ENCODE measurements at places on chromosomes 2 and 18.

DNA sequence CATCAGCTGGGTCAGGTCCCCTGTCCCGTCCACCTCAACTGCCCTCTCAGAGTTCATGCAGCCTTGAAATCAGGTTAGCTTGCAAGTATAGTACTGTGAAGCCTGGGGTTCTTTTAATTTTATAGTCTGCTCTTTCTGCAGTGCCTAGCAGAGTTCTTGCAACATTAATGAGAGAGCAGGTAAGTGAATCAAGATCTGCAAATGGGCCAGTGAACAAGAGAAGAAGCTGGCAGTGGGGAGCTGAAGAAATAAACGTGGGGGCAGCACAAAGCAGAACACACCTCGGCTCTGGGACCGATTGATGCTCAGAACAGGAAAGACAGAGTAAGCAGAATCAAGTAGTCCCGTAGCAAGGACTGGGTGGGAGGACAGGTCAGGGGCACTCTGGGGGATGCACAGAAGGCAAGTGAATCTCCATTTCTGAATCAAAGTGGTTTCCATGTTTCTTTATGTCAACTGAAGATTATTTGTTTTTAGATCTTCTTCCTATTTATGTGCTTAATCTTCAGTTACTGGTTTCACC lies 675.5 kb downstream of the RNF144A start:
- DNase-seq, result no peak

GRCh38 chr18:67608615-67609273 lies 92.2 kb upstream of the DSEL start:
- DNase-seq, result no peak

DNA sequence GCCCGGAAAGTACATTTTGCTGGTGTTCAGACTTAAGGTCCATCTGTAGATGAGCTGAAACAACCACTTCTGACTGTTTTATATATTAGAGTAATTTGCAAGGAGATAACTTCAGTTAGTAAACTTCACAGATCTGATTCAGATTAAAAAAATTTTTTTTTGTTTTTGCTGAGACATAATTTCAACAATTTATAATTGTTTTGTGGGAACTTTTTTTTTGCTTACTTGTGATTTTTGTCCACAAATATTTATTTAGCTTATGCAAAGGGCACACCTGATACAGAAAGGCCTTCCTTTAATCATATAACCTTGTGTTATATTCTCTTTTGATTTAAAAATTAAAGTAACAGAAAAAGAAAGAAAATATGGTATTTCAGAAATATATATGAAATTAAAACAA lies 9.6 kb upstream of the SCN9A start:
- no peak for DNase-seq

DNA sequence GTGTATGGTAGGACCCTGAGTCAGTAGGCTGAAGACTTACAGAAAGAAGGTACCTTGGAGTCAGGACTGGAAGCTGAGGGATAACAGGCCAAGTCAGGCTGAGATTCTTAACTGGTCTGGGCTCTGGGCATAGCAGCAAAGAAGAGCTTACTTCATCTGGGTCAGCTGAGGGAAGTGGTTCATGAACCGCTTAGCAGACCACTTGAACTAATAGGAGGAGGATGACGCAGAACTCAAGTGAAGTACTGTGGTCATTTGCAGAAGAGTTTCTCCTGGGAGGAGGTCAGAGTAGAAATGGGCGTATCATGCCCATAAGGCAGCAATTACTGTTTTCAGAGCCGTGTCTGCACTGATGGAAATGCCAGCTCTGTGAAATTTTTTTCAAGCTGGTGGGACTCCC lies 164.5 kb downstream of the LCLAT1 start:
- DNase-seq, result no peak

DNA sequence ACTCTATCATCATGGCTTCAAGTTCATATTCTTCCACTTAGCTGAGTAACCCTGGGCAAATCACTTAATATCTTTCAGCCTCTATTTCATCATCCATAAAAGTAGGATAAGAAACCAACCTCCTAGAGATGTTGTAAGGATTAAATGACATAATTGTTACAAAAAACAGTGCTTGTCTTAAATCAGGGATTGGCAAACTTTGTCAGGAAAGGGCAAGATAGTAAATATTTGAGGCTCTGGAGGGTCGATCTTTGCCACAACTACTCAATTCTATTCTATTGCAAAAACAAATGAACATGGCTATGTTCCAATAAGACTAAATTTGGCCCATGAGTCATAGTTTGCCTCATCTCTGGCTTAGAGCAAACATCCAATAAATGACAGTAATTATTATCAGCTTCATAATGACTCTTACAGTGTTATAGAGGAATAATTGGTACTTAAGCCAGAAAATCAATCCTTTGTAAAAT lies 184.7 kb downstream of the SATB2 start:
- DNase-seq, result no peak

DNA sequence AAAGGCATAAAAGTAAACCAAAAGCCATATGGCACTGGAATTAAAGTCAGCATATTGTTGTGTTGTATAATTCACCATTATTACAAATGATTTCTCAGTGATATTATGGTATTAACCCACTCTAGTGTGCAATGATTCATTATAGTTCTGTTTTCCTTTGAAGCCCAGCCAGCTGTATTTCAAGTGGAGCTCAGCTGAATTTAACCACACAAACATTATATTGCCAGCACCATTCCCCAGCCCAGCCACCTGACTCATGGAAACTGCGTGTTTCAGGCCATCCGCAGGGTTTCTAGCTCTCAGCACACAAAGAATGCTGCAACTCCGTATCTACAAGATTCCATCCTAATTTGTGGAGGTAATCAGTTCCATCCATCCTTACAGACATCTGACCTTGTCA lies 166.8 kb upstream of the CHAC2 start:
- no peak for DNase-seq

GRCh38 chr2:232611559-232612218 lies 21.7 kb upstream of the EFHD1 start:
- DNase-seq, result peak; percentile 72

GRCh38 chr2:1837458-1837857 lies 93.1 kb upstream of the PXDN start:
- DNase-seq, result no peak

DNA sequence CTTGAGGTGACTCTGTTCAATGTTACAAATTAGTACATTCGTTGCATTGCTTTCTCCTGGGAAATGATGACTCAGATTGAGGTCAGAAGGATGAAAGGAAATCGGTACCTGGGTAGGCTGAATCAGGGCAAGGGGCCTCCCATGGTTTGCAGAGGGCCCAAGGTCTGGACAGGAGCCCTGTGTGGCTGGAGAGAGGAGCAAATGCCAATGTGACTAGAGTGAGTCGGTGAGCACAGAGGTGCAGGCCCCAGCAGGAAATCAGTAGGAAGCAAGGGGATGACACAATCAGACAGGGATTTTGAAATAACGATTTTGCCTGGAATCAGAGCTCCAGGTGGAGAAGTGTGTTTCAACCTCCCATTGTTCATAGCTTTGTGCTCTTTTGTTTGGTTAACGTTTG lies 118.9 kb downstream of the CCDC102B start:
- no peak for DNase-seq

DNA sequence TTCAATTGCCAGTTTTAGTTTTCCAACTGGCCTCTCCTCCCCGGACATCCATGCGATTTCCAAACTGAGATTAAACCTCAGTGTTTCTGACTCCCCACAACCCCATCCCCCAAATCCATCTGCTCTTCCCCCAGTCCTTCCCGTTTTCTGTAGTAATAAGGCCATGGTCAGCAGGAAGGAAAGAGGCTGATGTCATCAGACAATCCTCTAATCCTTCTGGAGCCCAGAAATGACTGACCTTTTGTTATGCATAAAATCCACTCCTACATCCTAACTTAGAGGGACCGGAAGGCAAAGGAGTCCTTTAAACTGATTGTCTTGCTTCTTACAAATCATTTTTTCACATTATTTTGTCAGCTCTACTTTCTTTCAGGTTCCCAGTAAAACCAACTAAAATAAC lies 155.8 kb downstream of the INO80D start:
- no peak for DNase-seq

DNA sequence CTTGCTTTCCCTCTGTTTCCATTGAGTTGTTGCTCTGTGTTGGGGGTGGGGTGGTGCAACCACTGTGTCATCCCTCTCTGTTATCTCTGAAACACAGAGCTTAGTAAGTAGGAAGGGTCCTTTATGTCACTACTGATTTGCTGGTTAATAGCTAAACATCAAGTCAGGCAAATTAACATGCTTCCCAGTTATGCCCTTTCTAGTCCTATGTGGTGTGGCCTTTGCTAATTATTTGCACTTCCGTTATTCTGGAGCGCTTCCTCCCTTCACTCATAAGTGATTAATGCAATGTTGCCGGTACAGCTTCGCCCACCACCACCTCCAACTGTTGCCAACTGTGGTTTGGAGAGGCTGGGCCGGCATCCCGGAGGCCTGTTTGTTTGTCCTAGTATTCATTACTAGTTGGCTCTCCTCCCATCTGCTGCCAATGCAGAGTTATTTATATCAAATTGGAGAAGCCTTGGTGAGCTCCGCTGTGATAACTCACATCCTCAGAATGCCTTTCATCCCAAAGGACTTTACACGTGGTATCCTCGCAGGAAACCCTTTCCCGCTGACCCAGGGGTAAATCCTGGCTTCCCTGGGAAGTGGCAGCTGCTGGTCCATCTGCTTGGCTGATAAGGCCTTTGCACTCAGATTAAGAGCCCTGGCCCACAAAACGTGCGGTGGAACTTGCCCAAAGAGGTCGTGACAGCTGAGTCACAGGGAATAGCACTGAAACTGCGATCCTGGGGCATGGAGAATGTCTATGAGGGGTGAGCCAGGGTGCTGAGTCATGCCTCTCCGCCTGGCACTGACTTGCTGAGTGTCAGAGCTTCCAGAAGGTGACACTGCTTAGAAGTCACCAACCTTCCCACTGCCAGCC lies 72.0 kb upstream of the ZCCHC2 start:
- DNase-seq, result no peak

- no peak for DNase-seq
These were observed 22.0 kb downstream of the TNFRSF11A start for GRCh38 chr18:62347089-62347506.

DNA sequence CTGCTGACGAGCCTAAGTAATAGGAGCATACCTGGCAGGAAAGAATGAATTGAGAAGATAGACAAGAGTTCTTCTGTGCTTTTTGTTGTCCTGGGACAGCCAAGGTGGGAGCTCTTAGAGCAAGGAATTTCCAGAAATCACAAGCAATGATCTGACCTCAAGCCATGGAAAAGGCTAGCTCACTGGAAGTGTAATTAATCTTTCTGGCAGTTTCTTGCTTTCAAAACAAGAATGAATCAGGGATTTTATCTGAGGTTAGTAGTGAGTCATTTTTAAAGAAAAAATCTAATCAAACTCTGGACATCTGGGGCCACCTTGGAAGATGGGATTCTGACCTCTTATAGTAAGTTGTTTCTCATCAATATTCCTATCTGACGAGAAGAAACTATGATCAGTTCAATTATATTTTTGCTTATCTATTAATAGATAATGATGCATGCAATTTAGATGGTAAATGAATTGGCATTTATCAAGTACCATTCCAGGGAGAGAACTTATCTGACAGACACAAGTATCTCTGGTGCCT lies 98.0 kb downstream of the ADCYAP1 start:
- no peak for DNase-seq

DNA sequence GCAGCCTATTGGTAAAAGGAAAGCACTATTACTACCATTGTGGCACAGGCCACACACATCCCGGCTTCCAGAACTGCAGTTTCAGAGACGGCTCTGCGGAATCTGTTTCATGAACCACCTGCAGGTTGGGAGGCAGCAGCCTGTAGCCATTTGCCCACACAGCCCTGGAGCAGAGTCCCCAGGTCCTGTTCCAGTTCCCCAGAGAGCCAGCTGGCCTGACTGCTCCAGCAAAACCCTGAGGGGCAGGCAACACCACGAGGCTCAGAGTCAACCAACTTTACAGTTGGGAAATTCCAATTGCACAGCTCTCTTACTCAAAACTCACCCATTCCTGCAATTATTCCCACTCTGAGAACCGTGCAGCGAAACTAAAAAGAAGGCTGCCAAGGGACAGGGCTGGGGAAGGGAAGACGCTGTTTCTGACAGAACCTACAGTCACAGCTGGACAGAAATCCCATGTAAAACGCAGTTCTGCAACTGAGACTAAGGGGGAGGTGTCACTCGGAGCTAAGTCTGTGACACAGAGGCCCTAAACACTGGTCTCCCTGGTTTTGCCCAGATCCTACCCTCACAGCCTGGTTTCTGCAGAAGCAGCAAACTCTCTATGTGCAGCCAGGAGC lies 219.4 kb downstream of the TMEM163 start:
- no peak for DNase-seq

DNA sequence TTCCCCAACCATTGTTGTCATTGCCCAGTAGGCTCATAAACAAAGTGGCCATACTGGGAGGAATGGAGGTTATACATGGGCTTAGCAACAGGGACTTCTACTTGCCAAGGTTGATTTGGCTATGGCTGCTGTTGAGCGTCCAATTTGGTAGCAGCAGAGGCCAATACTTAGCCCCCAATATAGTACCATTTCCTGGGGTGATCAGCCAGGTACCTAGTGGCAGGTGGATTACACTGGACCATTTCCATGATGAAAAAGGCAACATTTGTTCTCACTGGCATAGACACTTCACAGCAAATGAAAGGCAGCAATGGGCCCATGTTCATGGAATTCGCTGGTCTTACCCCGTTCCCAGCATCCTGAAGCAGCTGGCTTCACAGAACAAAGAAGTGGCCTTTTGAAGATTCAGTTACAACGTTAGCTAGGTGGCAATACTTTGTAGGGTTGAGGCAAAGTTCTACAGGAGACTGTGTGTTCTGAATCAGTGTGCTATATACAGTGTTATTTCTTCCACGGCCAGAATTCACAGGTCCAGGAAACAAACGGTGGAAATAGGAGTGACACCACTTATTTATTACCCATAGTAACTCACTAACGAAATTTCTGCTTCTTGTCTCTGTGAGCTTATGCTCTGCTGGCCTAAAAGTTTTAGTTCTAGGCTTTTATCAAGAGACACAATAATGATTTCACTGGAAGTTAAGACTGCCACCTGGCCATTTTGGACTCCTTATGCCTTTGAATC lies 37.5 kb downstream of the FBXO11 start:
- no peak for DNase-seq

GRCh38 chr2:68832233-68832869 lies 38.8 kb downstream of the BMP10 start:
- peak; percentile 24 for DNase-seq

GRCh38 chr2:74779265-74779558 lies 54.7 kb upstream of the HK2 start:
- DNase-seq, result no peak

DNA sequence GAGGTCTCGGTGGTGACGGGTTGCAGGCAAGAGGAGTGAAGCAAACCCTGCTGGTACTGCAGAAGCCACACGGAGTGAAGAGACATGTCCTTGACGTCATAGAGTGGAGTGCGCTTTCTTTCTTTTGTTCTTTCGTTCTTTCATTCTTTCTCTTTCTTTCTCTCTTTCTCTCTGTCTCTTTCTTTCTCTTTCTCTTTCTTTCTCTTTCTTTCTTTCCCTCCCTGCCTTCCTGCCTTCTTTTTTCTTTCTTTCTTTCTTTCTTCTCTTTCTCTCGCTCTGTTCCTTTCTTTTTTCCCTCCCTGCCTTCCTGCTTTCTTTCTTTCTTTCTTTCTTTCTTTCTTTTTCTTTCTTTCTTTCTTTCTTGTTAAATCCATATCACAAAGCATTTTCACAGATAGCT lies 39.2 kb downstream of the LRRFIP1 start:
- no peak for DNase-seq

- DNase-seq, result no peak
These were observed 108.3 kb upstream of the PPP1CB start for GRCh38 chr2:28643327-28643726.
